ENCODE measurements at places on chromosomes 2 and 18.

DNA sequence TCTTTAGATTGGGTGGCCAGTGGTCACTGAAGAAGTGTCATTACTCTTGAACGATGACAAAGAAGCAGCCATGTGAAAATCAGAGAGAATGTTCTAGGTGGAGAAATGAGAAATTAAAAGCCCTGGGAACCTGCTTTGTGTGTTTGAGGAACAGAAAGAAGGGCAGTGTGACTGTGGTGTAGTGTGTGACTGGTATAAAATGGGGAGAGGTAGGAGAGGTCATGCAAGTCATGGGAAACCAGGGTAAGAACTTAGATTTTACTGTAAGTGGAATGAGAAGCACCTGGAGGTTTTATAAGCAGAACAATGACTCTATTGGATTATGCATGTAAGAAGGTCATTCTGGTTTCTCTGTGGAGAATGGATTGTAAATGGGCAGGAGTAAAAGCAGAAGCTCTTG is 12.2 kb downstream of the ICOS start:
- DNase-seq = no peak

GRCh38 chr2:189408294-189408693 is 33.0 kb upstream of the WDR75 start:
- no peak for DNase-seq

GRCh38 chr2:237858294-237859081 is 935 bp upstream of the RAMP1 start:
- peak; percentile 87 for DNase-seq

- no peak for DNase-seq
Observed at GRCh38 chr2:216637472-216637871, 4.3 kb downstream of the IGFBP2 start.

DNA sequence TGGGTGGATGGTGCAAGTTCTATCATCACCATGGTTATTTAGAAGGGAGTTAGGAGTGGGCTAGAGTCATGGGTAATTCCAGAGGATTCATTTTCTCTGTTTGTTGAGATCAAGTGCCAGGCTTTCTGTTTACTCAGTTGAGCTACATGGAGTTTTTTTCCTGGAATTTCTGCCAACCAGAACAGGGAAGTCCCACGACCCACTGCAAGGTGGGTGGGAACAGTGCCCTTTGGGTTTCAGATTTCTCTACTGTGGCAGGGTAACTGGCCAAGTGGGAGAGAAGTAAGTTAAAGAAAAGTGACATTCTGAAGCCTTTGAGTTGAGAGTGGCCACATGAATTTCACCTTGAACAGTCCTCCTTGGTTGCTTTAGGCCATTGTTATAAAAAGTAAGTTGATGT is 138.9 kb downstream of the SLC39A10 start:
- no peak for DNase-seq
